ENCODE measurements at places on chromosomes 1 and 21.
A peak's percentile ranks its signal among the peaks of the same experiment; 100 is the strongest.

GRCh38 chr1:228228601-228229074, 20.8 kb downstream of the OBSCN start:
- DNase-seq: no peak

- no peak for DNase-seq
Observed at GRCh38 chr1:168634951-168635532, 58.6 kb downstream of the XCL1 start.

GRCh38 chr1:202170726-202171125, 10.3 kb upstream of the PTPN7 start:
- no peak for DNase-seq

DNA sequence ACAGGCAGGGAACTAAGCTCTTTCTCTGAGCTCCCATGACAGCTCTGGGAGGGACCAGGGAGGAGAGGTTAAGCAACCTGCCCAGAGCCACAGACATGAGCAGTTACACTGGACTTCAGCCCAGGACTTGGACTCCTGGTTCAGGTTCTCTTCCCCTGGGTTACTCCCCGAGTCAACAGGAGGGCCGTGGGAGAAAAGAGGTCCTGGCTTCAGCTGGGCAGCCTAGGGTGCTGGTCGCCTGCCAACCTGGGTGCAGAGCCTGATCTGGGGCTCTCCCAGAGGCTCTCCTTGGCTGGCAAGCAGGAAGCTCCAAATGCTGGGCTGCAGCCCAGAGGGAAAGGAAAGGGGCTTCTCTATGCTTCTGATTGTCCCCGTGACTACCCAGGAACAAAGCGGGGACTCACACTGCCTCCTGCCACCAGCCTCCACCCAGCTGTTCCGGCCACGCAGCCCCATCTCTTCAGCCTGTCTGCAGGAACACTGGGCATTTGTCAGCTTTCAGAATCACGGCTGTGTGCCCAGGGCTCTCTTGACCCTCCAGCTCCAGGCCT, 141.8 kb downstream of the HIVEP3 start:
- no peak for DNase-seq

DNA sequence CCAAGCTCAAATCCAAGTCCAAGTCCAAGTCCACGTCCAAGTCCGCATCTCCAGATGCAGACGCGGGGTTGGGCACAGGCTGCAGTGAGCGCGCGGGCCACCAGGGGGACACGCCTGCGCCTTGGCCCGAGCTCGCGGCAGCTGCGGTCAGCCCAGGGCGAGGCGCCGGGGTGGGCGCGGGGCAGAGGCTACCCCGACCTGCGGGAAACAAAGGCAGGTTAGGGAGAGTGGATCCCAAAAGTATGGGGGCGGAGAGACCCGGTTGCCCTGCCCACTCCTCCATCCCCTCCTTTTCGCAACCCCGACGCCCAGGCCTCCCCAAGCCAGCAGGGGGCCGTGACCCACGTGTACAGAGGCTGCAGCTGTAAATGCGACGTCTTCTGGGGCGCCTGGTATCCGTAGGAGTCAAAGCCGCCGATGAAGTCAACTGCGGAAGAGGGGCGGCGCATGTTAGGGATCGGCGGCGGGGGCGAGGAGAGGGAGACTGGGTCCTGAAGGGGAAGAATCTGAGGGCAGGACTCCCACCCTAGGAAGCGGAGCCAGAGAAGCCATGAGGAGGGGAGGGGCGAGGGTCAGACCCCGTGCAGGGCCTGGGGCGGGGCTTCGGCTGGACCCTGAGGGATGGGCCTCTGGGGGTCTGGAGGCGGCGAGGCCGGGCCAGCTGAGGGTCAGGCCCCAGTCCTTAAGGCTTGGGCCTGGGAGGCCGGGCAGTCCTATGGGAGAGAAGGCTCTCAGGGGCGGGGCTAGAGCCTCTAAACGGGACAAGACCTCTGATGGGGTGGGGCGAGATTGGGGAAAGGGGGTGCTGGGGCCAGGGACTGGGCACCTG, 58.0 kb downstream of the NKAIN1 start:
- DNase-seq: no peak

GRCh38 chr1:10504249-10504648, 29.5 kb downstream of the PEX14 start:
- DNase-seq: no peak

DNA sequence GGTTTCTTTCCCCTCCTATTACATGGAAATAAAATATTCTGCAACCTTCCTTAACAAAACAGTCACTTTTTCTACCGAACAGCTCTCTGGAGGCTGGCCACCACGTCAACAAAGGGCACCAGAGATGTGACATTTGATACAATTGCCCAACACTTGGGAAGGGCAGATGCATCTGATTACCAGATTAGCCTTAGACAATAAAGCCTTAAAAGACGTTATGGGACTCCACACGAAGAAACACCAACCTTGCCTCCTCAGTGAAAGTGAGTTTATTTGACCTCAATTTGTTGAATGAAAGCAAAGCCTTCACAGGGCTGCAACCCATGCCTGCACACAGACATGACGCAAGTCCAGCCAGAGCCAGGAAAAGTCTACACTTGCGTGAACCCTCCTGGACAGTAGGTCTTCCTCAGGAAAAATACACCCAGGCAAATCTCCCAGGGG, 136.1 kb downstream of the TGFBR3 start:
- DNase-seq: no peak

- no peak for DNase-seq
Observed at GRCh38 chr1:165501330-165501969, 42.4 kb upstream of the LRRC52 start.

DNA sequence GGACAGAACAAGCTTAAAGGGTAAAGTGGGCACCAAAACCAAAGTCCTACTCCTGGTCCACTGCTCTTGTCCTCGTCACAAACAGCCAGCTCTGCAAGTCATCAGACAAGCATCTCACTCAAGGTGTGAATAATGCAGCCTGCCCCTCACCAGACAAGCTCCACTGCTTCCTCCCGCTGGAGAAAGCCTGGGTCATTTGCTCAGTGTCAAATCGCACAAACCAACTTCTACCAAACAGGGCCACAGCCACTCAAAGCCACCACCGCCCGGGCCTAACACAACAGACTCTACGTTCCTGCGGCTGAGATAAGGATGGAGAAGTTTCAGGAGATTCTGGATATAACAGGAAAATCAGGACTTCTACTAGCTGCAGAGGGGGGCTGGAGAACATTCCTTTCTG, 3.3 kb downstream of the SSBP3 start:
- DNase-seq: no peak

- no peak for DNase-seq
Observed at GRCh38 chr1:85048296-85049064, at the start of gene MCOLN3. Gene MCOLN3 (minus strand): TSS chr1:85048500. CDS start chr1:85045360, 3,140 bp downstream.

DNA sequence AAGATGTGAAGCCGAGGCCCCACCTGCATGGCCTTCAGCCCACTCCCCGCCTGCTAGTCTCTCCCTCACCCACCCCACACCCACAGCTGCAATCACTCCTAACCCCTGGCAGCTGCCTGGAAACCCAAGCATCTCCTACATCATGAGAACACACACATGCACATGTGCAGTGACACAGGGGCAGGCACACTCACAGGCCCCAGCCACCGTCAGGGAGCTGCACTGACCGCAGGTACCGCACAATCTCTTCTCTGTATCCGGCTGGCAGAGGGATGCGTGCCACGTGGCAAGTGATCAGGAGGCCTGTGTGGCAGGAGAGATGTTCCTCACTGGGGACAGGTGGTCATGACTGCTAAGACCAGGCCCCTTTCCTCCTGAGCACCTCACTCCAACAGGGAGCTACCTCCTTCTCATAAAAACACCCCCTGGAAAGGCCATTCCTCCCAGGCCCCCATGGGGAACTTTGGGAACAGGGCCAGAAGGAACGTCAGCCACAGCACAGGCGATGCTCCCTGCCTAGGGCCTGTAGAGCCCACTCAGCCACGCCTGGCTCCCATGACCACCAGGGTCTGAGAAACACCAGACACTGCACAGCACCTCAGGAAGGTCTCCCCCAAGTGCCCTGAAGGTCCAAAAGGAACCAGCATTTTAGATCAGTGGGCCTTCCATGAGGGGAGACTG, 6.0 kb downstream of the LSS start:
- no peak for DNase-seq

DNA sequence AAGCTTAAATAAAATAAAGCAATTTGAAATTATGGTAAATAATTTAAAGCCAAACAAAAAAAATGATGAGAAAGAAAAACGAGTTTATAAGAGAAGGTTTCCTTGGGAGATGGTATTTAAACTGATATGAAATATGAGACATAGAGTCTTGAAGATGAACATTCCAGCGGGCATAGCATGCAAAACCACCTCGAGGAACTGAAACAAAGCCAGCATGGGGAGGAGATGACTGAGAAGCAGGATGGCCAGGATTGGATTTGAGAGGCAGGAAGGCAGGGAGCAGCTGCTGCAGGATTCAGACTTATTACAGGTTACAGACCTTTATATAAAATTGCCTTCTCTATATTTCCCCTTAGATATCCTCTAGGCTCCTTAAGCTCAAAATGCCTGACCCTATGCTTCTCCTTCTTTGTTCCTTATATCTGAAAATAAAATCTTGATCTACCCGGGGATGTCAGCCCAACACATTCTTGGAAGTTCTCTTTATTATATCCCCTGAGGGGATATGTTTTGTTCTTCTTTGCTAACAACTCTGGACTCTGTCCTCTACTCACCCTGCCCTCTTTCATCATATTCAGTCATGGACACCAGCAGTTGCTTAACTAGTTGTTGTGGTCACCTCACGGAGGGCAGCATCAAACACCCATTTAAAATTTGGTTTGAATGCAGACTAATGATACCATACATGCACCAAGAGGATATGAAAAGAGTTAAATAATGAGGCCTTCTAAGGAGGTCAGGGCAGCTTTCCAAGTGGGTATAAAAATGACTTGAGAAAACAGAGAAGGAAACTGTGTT, 719.1 kb upstream of the B3GALT2 start:
- no peak for DNase-seq

- DNase-seq: no peak
Observed at GRCh38 chr1:116997636-116998035, 3.9 kb upstream of the CD101 start.

- peak; percentile 41 for DNase-seq
Observed at GRCh38 chr1:34786521-34787325, 5.7 kb downstream of the GJB3 start.

DNA sequence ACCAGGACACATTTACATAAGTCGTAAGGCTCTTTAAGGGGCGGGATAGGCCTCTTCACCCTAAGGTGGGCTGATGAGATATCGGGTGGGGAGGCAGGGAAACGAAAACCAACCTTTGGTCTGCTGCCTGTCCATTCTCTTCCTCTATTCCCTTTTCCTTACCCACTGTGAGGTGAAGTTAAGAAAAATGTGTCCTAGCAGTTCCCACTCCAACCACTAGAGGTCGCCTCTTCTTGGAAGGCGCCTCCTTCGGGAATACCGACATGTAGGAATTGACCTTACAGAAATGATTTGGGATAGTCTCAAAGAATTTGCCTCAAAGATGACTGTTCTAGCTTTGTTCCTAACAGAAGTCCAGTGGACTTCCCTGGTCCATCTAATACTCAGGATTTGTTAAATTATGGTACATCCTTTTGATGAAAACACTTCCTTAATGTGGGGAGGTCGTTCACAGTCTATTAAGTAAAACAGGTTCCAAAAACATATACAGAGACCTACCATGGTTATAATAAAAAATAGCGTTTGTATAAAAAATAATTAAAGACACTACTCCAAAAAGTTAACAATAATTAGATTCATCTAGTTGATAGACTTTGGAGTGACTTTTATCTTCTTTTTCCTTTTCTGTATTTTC, 14.1 kb downstream of the AZIN2 start:
- no peak for DNase-seq
